ENCODE measurements at places on chromosomes 5 and 9.

DNA sequence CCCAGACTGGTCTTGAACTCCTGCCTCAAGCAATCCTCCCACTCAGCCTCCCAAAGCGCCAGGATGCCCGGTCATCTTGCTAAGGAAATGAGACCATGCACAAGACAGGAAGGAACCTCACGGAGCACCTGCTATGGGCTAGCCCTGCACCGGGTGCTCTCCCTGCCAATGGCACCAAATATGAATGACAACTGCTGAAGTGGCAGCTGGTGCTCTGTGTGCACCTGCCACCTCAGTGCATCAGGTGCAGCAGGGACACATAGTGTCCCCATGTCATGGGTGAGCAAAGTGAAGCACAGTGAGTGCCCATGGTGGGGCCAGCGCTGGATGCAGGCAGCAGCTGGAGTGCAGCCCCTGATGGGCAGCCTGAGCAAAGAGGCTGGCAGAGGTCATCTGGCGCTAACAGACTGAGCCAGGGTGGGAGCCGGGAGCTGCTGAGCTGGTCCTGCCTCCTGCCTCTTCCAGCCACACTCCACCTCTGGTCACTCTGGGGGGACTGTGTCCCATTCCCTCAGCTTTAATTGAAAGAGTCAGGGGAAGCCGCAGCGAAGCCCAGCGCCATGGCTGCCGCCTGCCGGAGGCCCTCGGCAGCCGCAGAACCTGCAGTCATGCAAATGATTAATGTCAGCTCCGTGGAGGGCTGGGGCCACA, 46.4 kb downstream of the BARX1 start:
- no peak for DNase-seq

DNA sequence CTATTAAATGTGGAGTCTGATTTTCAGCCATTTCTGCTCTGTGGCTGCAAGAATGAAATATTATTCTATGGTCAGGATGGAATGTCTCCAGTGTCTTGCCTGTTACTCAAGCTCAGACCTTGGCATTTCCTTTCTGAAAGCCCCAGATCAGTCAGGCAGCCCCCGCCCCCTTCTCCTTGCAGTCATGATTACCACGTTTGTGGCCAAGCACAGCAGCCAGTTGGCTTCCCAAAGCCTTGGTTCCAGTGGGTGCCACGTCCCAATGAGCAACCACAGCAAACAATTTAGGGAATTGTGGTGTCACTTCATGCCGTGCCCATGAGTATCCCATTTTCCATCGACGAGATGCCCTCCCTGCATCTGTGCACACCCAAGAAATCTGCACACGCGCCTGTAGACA, 9.7 kb upstream of the OBP2A start:
- no peak for DNase-seq

DNA sequence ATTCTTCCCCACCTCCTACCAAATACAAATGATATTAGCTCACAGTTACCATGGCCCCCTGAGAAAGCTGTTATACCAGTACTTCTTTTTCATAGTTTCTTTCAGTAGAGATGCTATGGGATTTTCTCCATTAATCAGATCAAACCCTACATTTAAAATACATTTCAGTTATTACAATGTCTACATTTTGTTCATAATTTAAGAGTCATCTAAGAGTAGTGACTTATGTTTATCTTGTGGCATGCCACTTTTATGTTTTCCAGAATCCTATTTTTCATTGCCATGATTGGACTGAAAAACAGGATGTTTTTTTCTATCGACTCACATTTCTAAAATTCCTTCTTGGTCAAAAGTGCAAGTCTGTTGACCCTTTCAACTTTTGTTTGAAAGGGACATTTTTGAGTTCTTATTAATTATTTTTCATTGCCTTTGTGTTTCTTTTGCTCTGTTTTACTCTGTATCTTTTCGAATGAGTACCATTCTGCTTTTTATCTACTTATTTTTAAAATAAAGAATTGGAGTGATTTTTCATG, 77.4 kb upstream of the ANXA1 start:
- DNase-seq: no peak

DNA sequence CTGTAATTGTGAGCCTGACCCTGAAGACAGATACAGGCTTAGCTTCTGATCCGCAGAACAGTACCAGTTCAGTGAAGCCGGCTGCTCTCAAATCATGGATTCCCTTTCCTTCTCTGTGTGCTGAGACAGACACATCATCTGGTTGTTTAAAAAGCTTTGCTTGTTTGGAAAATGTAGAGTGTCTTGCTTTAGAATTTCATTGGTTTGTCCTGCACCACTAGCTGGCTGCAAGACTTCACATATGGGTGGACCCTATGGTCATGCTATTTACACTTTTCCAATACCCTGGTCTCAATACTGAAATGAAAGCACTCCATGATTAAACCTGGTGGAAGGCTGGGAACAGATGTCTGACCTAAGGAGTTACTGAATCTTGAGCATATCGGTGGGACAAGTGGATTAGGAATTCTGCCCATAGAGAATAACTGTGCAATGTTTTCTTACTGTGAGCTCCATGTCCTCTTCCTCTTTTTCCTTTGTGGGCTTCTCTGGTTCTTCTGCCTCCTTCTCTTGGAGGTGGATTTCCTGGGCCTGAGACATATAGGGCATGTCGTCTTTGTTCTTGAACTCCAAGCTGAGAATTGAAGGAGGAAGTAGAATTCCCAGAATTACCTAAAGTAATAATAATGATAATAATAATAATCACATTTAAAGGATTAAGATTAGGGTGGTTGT, 201.1 kb upstream of the KLF9 start:
- DNase-seq: no peak

- DNase-seq: no peak
These were observed 727 bp downstream of the RHOBTB3 start for GRCh38 chr5:95731571-95732554.

DNA sequence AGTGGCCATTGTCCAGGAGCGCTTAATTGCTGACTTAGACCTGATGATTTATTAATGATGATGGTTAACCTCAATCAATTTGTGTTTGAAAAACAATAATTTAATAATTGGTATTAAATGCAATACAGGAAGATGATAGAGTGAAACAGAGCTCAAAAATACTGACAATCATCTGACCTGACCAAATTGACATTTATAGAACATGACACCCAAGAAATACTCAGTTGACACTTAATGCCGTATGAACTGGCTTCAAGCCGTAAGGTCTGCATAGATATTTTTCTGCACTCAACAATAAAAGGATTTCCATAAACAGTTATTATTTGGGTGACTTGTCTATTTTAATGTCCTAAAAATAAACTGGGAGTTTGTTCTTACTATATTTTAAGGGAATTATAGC, 159.2 kb downstream of the TRIO start:
- DNase-seq: no peak

DNA sequence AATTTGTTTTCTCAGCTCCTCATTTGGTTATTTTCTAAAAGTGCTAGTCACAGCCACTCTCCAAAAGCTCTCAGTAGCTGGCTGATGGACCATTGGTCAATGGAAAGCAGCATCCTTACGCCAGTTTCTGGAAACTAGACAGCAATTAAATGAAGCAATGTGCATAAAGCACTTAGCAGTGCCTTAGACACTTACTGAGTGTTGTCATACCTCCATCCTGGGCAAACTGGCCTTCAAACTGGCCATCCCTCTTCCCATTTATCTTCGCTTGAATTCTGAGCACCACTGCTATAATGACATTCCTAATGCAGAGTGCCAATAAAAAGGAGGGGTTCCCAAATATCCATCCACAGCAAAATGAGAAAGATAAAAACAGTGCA, 209.2 kb downstream of the ENC1 start:
- DNase-seq: no peak

DNA sequence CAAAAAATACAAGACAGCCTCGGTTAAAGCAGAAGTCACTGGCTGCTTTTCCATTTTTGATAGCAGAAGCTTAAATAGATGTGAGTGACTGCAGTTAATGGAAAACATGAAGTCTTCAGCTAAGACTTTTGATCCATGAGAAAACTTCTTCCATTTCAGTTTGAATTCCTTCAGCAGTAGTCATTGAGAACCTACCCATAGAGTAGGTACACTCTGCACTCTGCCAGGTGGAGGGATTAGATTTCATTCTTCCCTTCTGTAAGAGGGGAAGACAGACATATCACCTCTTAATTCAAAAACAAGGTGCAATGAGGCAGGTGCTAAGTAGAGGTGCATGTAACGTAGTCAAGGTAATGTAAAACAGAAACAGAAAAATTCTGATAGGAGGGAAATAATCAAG, 26.7 kb upstream of the XPA start:
- DNase-seq: no peak

DNA sequence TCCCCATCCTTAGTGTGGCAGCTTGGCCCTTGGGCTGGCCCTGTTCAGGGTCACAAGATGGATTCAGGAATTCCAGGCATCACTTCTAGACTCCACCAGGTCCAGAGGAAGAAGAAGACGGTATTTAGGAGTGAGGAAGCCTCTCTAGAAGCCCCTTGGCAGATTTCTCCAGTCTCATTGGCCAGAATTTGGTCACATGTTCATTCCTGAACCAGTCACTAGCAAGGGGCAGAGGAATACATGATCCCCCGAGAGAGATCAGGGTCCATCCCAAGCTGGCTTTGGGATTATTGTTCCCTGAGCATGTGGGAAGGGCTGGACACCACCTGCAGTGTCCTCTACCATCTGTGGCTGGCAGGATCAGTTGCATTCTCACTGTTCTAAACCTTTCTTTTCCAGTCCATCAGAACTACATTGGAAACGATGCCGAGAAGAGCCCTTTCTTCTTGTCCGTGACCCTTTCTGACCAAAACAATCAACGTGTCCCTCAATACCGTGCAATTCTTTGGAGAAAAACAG, 48.5 kb downstream of the GARNL3 start:
- no peak for DNase-seq

- DNase-seq: peak; percentile 81
These were observed 2.1 kb downstream of the MXD3 start for GRCh38 chr5:177309351-177310191.

GRCh38 chr9:85151162-85151561, 481.6 kb downstream of the NTRK2 start:
- no peak for DNase-seq

- no peak for DNase-seq
These were observed 13.9 kb upstream of the COL5A1 start for GRCh38 chr9:134627417-134628353.

DNA sequence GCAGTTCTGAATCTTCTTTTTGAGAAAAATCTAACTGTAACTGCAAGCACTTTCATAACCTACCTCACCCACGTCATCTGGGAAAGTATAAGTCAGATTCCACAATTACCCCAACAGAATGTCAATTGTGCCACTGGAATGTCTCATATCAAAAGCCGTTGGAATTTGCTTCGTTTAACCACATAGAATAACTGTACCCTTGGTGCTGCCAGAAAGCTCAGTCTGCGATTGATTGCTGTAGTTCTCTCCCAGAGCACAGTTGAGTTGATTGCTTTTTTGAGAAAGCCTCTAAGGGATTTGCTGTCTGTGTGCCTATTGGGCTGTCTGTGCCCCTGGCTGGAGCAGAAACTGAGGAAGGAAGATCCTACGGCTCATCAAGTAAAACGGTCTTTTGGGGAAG, 583.6 kb downstream of the TMEM38B start:
- DNase-seq: no peak

DNA sequence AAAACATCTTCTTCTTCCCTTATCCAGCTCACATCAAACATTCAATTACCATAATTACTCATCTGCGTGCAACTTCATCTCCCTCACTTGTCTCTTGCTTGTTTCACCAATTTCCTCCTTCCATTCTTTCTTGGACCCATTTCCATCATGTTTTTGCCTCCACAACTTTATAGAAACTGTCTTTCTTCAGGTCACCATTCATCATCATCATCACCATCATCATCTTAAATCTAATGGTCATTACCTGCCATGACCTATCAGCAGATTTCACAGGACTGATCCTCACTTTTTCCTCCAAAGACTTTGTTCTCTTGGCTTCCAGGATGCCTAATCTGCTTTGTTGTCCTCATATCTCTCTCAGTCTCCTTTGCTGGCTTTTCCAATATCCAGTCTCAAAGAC, 495.6 kb downstream of the DNAH5 start:
- DNase-seq: no peak

DNA sequence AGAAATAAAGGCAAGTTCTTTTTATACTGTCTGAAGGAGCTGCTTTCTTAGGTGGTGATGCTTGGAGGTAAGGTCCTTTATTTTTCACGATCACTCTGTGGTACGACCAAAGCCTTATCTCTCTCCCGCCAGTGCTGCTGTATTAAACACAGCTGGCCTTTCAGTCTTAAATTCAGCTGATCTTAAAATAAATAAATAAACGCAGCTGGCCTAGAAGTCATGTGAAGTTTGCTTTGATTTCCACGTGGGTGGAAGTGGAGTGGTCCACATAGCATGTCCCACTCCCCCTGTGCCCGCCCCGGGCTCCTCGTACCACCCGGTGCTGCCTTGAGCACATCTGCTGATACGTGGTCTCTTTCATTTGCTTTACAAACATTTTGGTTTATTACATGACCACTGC, 260.4 kb downstream of the FANCC start:
- no peak for DNase-seq

DNA sequence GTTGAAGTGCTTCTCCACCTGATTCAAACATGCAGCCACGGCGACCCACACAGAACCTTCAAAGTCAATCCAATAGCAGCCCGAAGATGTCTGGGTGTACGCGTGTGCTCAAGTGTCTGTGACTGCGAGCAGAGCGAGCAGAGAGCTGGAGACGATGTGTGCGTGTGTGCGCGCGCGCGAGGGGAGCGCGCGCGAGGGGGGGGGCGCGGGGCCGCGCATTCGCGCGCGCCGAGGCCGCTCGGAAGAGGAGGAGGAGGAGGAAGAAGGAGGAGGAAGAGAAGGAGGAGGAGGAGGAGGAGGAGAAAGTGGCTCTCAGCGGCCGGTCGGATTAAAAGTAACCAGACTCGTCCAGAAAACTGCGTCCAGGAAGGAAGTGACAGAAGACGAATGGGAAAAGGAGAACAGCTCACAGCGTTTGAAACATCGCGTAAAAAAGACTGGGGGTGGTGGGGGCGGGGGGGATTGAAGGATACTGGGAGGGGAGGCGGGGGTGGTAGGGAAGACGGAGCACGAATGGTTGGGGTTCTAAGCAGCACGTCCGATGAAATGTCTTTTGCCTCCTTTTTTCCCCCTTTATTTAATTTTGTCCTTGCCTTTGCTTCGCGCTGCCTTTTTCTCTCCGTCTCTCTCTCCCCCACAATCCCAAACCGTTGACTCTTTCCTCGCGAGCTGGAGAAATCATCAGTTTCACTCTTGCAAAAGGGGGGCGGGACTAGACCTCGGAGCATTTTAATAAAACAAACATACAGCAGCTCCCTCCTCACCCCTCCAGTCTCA, at the start of gene MEF2C:
Gene MEF2C, minus strand, starts transcription at position 126 of the 777 bp plus-strand sequence. CDS start 59,396 bp downstream, outside the sequence.
- DNase-seq: peak; percentile 56

GRCh38 chr5:175718401-175719108, 60.7 kb downstream of the HRH2 start:
- DNase-seq: peak; percentile 16

- no peak for DNase-seq
These were observed 6.7 kb downstream of the INIP start for GRCh38 chr9:112711050-112711689.

- no peak for DNase-seq
These were observed 295.6 kb downstream of the ADGRV1 start for GRCh38 chr5:90854169-90854568.

- no peak for DNase-seq
These were observed 27.9 kb downstream of the KDM4C start for GRCh38 chr9:6785682-6786081.
